ENCODE measurements at places on chromosomes 3 and 15.

GRCh38 chr3:184414418-184415202 is 34.8 kb downstream of the CHRD start:
- no peak for DNase-seq

DNA sequence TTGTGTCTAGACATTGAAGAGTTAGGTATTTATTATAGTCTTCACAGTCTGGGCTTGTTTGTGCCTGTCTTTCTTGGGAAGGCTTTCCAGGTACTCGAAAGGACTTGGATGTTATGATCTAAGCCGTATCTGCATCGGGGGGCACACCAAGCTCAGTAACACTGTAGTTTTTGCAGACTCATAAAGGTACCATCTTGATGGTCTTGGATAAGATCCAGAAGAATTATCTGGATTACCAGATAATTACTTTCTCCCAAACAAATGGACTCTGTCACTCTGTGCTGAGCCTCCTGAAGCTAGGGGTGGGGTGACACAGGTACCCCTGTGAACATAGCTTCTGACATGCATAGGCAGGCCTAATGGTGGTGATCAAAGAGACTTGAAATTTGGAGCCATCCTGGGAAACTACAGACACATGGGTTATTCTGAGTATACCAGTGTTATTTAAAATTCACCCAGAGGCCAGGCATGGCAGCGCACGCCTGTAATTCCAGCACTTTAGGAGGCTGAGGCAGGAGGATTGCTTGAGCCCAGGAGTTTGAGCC is 238.6 kb upstream of the TPM1 start:
- DNase-seq = no peak

- DNase-seq = no peak
Measured at GRCh38 chr3:70620367-70620766, 307.9 kb upstream of the MDFIC2 start.

GRCh38 chr3:27544372-27544865 is 60.2 kb upstream of the SLC4A7 start:
- no peak for DNase-seq

DNA sequence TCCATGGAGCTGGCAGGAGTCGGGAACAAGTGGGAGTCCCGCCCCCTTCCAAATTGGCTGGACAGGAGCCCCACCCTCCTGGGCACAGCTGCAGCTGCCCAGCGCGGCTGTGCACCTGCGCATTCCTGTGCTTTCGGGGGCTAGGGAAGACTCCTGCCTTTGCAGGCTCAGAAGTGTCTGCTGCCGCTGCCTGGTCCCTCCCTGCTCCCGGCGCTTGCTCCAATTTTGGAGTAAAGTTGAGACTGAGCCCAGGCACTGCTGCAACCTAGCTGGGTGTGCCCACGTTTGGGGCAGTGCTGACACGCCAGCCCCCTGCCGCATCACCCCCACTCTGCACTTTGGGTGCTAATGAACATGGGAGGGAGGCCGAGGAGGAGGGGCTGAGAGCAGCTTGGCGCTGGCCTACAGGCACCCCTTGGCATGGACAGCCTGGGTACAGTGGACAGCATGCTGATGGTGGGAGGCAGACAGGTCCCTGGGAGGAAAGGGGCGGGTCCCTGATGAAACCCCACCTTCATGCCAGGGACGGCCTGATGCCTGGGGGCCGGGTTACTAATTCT is 399.2 kb upstream of the CNTN4 start:
- DNase-seq = no peak

GRCh38 chr3:169218314-169218983 is 445.1 kb downstream of the MECOM start:
- DNase-seq = no peak

GRCh38 chr15:66256692-66257091 is 3.1 kb upstream of the MEGF11 start:
- no peak for DNase-seq

DNA sequence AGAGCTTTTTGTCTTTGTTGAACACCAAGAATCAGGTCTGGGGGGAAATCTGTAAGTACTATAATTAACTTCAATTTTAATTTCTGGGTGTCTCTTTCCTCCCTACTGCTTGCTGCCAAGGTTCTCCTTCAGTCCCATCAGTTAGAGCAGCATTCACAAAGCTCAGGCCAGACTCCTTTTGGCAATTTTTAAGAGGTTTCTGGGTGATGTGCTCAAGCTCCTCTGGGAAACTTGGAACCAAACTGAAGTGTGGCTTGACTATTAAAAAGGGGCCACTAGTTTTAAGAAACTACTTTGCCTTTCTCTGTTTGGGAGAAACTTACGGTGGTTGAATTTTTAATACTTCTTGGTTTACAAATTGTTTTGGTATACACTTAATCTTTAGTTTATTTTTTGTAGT is 227.7 kb upstream of the SOX2 start:
- no peak for DNase-seq

DNA sequence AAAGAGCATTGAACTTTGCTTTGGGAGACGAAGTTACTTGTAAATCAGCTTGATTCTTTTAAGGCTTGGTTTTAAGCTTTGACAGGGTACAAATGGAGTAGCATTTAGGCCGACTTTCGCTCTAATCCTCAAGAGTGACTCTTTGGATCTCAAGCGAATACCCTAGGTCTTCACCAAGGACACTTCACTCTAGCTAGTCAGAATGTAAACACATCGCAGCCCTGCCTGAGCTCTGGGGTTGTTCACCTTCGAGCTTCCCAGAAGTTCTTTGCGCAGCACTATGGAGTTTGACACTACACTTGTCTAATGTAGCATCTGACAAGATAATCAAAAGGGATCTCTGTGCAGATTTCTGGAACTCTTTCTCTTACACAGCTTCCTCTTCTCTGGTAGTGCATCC is 22.3 kb downstream of the NRG4 start:
- no peak for DNase-seq

- no peak for DNase-seq
Measured at GRCh38 chr3:49111347-49111746, 6.8 kb upstream of the QARS1 start.

DNA sequence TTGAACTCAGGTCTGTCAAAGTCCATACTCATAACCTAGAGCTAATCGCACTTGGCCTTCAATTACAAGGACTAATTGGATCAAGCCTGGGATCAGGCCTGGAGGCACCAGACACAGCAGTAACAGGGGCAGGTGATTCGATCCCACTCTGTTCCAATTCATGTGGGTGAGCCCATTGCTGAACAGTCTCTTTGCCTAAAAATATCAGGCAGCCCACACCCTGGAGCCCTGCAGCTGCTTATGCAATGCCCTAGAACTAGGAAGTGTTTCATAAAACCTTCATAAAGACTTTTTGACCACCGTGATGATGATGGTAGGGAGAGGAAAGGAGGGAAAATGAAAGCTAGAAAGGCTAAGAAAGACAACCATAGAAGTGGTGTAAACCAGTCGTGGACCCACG is 47.8 kb upstream of the NEO1 start:
- no peak for DNase-seq

DNA sequence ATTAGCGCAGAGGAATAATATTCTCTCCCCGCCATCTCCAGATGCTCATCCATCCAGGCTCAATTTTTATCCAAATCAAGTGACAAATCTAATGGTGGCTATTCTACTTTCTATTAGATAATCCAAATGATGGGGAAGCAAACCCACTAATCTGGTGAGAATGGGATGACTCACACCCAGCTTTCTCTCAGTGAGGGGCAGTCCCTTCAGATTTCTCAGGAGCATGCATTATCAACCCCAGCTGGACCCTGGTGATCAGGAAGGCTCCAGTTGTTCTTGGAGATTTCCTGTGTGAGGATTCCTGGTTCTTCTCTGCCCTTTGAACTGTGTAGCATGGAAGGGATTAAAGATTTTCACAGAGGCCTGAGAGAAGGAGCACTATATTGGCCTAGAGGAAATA is 358.0 kb downstream of the WDR72 start:
- DNase-seq = no peak

- peak; percentile 19 for DNase-seq
Measured at GRCh38 chr15:77821188-77821958, 188.7 kb upstream of the LINGO1 start.

GRCh38 chr3:187694801-187695200 is 7.6 kb downstream of the RTP2 start:
- no peak for DNase-seq

DNA sequence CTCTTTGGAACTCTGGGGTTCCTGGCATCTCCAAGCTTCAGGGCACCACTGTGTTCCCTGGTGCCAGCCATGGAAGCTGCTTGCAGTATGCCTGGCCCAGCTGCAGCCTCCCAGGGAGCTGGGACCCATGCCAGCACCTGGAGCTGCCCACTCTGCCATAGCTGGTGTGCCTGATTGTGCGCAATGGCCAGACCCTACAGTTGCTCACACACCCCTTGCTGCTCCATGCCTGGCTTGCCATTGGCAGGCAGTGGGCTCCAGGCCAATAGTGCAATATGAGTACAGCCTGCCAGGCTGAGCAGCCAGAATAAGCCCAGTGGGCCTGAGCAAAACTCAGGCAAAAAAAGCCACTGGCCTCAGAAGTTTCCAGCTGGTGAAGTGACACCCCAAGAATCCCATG is 43.8 kb upstream of the LRRFIP2 start:
- DNase-seq = no peak

- DNase-seq = no peak
Measured at GRCh38 chr3:70974747-70975146, 608.8 kb downstream of the FOXP1 start.

GRCh38 chr3:71066356-71066755 is 517.2 kb downstream of the FOXP1 start:
- no peak for DNase-seq

- no peak for DNase-seq
Measured at GRCh38 chr15:67067930-67068551, 2.6 kb downstream of the SMAD3 start.

- no peak for DNase-seq
Measured at GRCh38 chr15:93121107-93121506, 32.1 kb upstream of the RGMA start.

GRCh38 chr3:157089455-157090221 is 70.3 kb downstream of the CCNL1 start:
- DNase-seq = no peak

DNA sequence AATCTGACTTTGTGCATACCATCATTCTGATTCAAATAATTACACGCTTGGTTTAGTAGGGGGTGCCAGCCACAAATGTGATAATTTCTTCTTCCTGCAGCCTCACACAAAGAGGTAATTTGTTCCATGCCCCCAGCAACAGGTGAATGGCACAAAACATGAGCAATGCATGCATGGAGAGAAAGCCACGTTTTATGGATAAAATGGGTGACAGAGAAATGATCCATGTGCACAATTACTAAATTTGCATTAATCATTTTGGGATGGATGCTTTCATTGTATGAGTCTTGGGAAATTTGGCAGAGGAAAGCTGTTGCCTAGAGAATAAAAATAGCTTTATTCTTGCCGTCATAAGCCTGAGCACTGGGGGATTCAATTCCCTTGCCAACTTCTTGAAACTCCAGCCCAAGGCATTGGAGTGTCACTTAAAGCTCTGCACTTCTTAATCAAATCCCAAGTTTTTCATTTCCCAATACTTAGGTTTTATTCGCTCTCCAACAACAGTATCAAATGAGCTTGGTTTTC is 411.6 kb downstream of the GBE1 start:
- DNase-seq = no peak

- DNase-seq = no peak
Measured at GRCh38 chr15:96184297-96184696, 146.2 kb upstream of the NR2F2 start.

GRCh38 chr3:45816544-45816943 is 20.2 kb upstream of the SLC6A20 start:
- DNase-seq = no peak

GRCh38 chr3:22894865-22895264 is 308.3 kb upstream of the UBE2E2 start:
- no peak for DNase-seq

DNA sequence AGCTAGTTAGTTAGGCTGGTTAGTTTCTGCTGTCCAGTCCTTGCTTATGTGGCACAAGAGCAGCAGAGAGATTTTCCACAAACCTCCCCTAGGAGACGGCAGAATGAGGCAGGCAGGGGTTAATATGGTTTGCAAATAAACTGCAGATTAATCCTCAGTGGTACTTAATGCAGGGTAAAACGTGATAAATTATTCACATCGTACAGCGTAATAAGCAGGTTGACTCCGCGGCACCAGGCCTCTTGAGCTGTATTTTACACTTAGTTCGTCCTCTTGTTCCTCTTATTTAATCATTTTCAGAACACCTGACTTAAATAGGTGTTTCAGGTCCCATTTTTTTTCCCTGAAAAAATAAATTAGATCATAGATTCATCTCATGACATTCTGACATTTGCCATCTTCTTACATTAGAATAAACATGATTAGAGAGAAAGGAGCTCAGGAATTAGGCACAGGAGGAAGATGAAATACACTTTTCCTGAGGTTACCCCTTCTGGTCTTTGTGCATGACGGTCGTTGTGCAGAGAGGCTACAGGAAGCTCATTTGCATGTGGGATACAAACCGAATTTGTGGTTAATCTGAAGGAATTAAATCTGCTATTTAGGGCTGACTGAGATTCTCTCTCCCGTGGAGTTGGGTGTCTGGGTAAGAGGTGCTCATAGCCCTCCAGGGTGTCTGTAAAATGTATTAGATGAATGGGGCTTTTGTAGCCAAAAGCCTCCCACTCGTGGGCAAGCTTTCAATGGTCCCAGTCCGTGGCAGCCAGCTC is 27.1 kb upstream of the VPS8 start:
- DNase-seq = no peak

DNA sequence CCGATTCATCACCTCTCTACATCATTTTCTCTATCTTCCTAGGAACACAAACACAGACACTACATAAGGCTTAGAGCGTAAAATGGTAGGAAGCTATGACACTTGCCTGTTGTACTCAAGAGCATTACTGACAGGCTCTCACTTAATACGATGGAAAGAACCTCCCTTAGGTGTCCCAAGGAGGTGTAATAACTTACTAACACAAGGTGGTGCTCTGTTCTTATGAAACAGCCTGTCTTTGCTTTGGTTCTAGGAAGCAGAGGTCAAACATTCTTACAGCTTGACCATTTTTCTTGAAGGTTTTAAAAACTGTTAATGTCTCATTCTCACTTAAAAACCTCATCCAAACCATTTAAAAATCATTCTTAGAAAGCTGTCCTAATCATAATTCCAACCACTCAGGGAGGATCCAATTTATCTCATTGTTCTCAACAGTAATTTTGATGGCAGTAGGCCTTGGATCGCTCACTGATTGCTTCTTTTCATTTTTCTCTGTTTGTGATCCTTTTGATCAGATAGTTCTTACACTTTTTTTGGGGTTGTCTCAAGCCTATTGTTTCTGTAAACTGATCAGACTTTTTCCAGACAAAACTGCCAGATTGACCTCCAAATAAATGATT is 317.8 kb upstream of the AGTR1 start:
- DNase-seq = no peak

GRCh38 chr15:47908950-47909670 is 191.8 kb downstream of the SEMA6D start:
- no peak for DNase-seq

GRCh38 chr15:36050899-36051298 is 504.9 kb upstream of the DPH6 start:
- no peak for DNase-seq

- DNase-seq = no peak
Measured at GRCh38 chr3:94967196-94967595, 904.3 kb downstream of the NSUN3 start.

GRCh38 chr15:86743283-86743903 is 663.7 kb downstream of the AGBL1 start:
- DNase-seq = peak; percentile 47
